ENCODE measurements at places on chromosomes 7 and 10. TPM values are rescaled to one million over a fixed set of nuclear protein-coding genes. Genes with fewer than 3 reads are reported as not detected.

FAM107B gene
- 276 TPM for polyA plus RNA-seq

DNA sequence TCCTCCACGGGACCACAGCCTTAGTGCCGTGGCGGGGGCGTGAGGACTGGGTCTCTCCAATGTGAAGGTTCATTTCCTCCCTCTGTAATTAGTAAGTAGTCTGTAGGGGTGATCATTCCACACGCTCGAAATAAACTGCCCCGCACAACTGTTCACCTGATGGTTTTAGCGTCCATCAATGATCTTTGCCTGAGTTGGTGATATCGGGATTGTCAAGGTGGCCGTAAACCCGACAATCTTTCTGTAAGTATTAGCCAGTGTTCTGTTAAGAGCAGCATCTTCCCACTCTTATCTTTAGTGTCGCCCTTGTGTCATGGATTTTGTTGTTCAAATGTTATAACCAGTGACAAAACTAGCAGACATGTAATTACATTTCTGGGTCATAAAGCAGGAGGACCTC is 17.7 kb downstream of the AGAP3 start:
- peaks cover 10% of the 10 kb centered on the region for H3K4me1 ChIP-seq
- no peak for DNase-seq
- no peaks in the 10 kb centered on the region for H3K36me3 ChIP-seq
- no peaks in the 10 kb centered on the region for H3K27me3 ChIP-seq
- H3K4me3 ChIP-seq = no peak overlapping the region
- no peak overlapping the region for H3K27ac ChIP-seq

- H3K36me3 ChIP-seq = peaks cover 59% of the 10 kb centered on the region
- no peaks in the 10 kb centered on the region for H3K27me3 ChIP-seq
- peaks cover 7% of the 10 kb centered on the region for H3K4me1 ChIP-seq
- H3K4me3 ChIP-seq = no peak overlapping the region
- no peak for DNase-seq
Observed at GRCh38 chr10:129491123-129491734, 24.2 kb downstream of the MGMT start.

DNA sequence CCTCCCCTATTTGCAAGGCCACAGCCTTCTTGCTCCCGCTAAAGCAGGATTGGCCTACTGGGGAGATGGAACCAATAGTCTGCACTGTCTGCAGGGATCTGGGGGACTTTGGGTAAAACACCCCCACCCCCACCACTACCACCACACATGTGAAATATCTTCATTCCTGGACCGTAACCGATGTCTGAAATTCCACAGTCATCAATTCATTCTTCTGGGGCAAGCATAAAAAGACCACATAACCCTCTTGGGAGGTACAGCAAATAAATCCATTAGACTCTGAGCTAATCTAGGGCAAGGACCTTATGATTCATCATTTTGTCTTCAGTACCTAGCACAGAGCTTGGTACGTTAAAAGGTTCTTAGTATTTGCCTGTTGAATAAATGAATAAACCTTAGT is 307.8 kb downstream of the GPAM start:
- H3K27me3 ChIP-seq = peaks cover 3% of the 10 kb centered on the region
- H3K4me3 ChIP-seq = no peak overlapping the region
- H3K27ac ChIP-seq = no peak overlapping the region
- no peak for DNase-seq
- no peaks in the 10 kb centered on the region for H3K36me3 ChIP-seq

DNA sequence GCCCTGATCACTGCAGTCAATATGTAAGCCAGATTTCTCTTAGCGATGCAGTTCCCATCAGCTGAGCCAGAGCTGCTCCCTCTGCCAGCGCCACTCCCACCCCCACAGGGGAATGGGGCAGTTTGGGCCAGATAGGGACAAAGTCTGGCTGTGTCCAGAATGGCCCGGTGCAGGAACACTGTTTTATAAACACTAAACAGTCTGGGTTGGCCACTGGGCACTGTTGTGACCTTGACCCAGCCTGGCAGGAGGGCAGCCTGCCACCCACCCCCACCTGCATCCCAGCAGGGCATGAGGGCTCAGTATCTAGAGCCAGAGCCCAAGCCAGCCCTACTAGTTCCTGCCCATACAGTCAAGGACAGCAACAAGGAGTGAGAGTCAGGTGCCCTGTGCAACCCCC is 1.3 kb downstream of the OGDHL start:
- DNase-seq = no peak
- H3K36me3 ChIP-seq = peaks cover 6% of the 10 kb centered on the region
- peaks cover 62% of the 10 kb centered on the region for H3K27me3 ChIP-seq
- H3K27ac ChIP-seq = no peak overlapping the region
